ENCODE measurements at places on chromosomes 13 and 19.

DNA sequence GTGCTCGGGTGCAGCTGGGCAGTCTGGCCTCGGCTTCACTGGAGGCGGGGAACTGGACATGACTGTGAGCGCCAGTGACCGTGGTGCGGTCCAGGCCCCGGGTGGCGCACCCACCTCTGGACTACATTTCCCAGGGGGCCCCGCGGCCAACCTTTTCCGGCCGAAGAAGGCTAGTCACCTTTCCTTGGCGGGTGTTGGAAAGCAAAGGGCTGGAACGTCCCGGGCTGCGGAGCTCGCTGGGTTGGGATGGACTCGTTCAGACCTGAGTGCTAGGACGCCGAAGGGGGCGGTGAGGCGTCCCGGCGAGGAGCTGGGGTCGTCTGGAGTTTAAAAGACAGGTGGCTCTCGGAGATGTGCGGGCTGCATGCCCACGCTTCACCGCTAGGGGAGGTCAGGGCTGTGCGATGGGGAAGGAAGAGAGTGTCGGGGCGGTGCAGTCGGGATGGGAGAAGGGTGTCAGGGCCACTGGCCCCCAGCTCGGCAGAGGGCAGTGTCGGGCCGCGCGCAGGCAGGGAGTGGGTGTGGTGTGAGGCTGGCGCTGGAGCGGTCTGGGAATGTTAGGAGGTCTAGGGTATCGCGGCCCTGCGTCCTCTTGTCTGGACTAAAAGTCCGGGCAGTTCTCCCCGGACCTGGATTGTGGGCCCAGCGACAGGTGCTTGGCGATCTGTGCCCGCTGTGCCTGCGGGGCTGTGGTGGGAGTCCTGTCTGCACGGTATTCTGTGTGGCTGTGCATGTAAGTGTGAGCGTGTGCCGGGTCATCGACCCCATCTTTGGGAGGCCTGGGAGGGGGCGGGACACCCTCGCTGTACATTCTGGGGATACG, 57.1 kb downstream of the ZNF568 start:
- no peak for DNase-seq

GRCh38 chr19:28396287-28396831, 816.6 kb downstream of the UQCRFS1 start:
- no peak for DNase-seq

GRCh38 chr19:40415768-40416167, 2.6 kb upstream of the PRX start:
- no peak for DNase-seq

- DNase-seq = no peak
These were observed 14.7 kb downstream of the TMPRSS9 start for GRCh38 chr19:2374808-2375207.

DNA sequence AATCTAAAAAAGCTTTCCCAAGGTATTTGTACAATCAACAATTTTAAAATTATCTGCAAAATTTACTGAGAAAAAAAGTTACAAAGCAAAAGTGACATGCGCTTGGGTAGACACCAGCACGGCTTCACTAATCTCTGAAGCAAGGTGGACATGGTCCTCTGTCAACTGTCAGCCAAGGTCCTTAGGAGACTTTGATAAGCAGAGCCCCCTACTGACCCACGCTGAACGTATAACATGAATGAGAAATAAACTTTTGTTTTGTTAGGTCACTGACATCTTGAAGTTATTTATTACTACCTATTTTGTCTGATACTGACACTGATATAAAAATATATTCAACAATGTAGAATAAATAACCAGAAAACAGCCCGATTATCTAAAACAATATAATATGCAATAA, 100.7 kb upstream of the OBI1 start:
- DNase-seq = no peak

GRCh38 chr13:109333893-109334651, 452.3 kb downstream of the IRS2 start:
- DNase-seq = no peak

- no peak for DNase-seq
These were observed 105.1 kb downstream of the COG6 start for GRCh38 chr13:39760521-39760920.

DNA sequence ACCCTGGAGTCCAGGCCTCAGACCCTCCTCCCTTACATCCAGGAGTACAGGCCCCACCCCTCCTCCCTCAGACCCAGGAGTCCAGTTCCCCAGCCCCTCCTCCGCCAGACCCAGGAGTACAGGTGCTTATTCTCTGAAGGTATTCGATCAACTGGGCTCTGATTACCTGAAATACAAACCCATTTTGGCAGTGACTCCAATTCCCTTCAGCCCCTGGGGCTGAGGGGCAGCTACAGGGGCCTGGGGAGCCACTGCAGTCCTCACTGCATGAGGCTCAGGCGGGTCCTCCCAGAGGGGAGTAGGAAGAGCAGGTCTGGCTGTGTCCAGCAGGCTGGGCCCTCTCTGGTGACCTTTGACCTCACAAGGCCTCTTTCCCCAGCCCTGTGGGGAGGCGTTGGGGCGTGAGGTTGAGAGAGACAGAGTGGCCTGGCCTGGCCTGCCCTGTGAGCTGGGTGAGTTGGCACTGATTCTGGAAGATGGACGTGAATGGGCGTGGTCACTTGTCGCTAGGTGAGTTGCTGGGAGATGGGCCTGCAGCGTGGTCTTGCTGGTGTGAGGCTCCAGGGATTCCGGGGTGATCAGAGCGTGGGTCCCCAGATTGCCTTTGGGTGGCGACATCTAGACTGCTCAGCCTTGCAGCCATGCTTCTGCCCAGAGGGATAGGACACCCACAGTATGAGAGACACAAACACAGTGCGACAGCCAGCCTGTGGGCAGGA, 3.1 kb downstream of the BCAT2 start:
- no peak for DNase-seq

DNA sequence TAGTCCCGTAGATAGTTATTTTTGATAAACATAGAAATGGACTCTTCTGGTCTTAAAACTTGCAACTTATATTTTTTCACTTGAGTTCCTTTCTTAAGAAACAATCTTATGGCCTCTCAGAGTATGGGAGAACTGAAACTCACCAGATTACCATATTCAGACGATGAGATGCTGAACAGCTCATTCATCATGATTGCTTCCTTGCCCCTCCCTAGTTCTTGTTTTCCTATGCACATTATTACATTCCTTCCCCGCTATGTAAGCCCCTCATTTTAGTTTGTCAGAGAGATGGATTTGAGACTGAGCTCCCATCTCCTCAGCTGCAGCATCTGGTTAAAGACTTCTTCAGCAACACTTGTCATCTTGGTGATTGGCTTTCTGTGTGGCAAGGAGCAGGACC, 158.5 kb downstream of the SLITRK6 start:
- no peak for DNase-seq

DNA sequence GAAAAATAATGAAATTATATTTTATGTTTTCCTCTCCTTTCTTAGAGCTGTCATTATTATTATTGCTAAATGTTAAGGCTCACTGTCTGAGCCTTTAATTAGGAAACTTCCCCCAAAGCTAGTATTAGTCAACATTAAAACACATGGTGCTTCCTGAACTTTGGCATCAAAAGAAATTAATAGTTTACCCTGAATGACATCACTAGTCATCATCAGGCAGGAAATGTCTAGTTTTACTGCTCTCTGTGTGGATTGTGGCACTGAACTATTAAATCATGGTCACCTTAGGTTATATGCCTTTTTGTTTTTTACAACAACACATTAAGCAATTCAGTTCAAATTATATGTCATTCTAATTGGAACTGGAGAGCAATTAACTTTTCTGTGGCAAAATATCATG, 595.5 kb downstream of the SLITRK1 start:
- no peak for DNase-seq

GRCh38 chr19:8616861-8617260, 6.3 kb upstream of the ADAMTS10 start:
- no peak for DNase-seq

GRCh38 chr19:4102339-4103079, 21.4 kb downstream of the MAP2K2 start:
- no peak for DNase-seq

GRCh38 chr13:28590461-28590860, 68.5 kb upstream of the POMP start:
- no peak for DNase-seq

DNA sequence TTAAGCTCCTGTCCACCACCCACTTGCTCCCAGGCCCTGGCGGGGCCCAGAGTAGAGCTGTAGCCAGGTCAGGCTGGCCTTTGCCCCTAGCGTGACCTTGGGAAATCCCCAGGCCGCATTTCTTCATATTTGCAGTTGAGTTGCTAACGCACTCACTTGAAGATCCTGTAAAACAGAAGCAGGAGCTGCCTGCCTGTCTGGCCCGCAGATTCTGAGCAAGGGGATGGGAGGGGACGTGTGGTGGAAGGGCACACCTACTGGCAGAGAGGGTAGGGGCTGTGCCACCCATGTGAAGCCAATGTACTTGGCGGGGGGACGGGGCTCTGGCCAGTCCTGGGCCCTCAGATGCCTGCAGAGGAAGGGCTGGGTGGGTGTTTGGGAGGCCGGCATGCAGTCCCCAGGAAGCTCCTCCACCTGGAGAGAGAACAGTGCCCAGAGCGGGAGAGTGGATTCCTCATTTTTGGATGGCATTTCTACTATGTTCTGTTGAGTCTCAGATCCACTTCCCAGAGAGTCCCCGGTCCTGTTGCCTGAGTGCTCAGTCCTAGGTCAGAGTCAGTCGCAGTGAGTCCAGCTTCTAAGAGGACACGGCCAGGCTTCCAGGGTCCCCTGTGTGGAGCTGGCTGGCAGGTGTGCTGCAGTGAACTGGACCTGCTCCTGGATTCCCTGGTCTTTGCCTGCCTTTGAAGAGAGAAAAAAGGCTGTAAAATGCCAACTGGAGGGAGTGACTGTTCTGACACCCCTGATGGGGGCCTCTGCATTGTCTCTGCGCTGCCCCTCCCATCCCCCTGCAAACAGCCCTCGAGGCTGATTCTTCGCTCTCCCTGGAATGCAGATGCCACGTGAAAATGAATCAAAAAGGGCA, 62.9 kb downstream of the GGACT start:
- DNase-seq = no peak

DNA sequence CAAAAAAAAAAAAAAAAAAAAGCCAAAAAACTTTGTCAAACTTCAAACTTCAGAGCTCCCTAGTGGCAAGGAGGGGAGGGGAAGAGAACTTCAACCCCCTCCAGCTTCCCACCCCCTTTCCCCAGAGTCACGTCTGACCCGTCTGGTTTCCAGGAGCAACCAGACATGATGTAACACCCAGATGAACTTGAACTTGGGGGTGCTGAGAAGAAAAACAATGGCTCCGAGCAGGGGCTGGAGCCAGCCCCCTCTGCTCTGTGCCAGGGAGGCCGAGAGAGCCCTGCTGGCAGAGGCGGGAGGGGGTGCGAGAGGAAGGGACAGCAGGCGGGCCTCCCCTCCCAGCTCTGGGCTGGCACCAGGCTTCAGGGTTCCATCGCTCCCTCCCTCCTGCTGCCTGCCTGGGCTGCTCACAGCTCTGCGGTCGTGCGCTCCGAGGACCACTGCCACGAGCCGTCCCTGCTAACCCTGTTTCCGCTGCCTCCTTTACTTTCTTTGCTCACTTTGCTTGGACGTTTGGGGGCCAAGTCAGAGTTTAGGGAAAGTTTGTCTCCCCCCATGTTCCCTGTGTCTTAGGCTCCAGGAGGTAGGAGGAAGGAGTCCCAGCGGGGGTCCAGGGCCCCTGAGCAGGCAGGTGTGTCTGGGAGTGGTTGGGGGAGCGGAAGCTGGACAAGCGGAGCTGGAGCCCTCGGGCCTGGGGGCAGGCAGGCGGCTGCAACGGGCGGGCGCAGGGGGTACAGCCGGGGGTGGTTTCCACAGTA, 11.1 kb downstream of the LYL1 start:
- peak; percentile 69 for DNase-seq

DNA sequence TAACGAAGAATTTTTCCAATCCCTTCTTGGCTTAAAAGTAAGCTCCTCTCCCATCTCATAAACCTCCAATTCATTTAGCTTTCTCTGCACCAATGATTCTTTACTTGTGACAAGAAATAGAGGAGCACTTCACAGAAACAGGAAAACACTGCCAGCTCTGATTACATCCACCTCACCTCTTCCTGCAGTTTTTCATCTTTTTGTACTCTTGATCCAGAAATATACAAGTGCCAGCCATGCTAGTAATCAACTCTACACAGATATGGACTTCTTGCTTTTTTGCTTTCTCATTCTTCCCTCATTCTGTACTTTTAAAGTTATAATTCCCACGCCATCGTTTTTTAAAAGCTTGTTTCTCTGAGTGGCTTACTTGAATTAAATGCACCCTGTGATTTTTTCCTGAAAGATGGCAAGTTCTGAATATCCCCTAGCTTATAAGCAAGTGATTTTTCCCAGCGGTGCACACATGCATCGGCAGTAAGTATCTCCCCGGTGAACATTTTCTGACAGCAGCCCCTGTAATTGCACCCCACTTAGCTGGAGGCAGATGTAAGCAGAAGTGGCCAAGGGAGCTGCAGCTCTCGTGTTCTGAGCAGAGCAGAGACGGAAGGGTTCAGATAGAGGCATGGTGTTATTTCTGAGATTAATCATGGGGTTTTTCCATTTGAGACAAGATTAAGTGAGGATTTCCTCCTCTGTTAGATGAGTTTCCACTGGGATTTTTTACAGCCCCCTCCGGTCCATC, 340.7 kb downstream of the SLC7A1 start:
- DNase-seq = no peak

- no peak for DNase-seq
These were observed 213.2 kb upstream of the EDNRB start for GRCh38 chr13:78131811-78132210.

Measured in AG04449 (cell line).